ENCODE measurements at places on chromosomes 2 and 18.
A peak's percentile ranks its signal among the peaks of the same experiment; 100 is the strongest.

- no peak for DNase-seq
Observed at GRCh38 chr2:207126724-207127308, 38.9 kb downstream of the KLF7 start.

DNA sequence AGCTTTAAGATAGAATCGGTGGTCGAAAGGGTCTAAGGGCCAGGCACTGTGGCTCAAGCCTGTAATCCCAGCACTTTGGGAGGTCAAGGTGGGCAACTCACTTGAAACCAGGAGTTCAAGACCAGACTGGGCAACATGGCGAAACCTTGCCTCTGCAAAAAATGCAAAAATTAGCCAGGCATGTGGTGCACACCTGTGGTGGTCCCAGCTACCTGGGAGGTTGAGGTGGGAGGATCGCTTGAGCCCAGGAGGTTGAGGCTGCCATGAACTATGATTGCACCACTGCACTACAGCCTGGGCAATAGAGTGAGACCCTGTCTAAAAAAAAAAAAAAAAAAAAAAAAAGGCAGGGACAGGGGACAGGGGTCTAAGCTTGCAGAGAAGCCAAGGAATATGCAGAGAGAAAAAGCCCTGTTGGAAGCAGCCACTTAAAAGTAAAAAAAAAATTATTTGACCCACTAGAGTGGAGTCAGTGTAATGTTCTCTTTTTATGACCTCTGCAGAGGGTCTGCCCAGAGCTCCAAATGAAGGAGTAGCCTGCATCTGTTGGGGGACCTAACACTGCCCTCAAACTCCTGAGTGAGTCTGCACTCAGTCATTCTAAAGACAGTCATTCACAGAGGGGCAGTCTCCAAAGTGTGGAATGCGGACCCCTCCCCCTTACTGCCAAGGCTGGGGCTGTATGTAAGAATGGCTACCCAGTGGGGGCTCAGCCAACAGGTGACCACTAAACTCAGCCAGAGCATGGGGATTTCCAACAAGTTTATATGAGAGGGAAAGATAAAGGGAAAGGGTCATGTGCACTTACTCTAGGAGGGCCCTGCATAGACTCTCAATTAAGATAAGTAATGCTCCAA, 118.5 kb upstream of the CDCA7 start:
- DNase-seq, result no peak

- no peak for DNase-seq
Observed at GRCh38 chr18:78820161-78820834, 159.3 kb upstream of the SALL3 start.

- DNase-seq, result no peak
Observed at GRCh38 chr2:47271054-47272000, 116.2 kb upstream of the STPG4 start.

DNA sequence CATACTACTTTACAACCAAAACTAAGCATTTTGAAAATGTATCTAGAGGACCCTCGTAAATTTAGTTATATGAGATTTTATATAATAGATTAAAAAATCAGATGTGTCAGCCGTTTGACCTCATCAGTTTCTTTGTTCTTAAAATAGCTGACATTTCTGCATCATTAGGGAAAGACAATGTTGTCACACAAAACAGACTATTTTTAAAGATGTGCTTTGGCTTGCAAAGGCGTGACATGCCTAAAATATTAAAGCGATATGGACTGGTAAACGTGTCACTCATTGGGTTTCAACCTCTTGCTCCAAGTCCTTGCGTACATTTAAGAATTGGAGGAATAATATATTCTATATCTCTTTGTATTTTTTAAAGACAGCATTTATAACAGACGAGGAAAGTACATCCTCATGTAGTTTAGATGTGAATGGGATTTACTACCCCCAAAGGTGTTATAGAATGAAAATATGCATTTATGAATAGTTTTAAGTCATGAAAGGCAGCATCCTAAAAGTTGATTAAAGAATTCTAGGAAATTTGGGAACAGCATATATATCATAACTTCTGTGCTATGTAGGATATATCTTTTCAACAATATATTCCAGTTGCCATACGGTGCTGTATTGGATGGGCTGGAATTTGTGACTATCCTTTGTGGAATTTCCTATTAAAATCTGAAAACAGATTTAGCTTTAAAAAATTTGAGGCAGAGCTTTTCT, 3.8 kb downstream of the MYL12A start:
- DNase-seq, result no peak

DNA sequence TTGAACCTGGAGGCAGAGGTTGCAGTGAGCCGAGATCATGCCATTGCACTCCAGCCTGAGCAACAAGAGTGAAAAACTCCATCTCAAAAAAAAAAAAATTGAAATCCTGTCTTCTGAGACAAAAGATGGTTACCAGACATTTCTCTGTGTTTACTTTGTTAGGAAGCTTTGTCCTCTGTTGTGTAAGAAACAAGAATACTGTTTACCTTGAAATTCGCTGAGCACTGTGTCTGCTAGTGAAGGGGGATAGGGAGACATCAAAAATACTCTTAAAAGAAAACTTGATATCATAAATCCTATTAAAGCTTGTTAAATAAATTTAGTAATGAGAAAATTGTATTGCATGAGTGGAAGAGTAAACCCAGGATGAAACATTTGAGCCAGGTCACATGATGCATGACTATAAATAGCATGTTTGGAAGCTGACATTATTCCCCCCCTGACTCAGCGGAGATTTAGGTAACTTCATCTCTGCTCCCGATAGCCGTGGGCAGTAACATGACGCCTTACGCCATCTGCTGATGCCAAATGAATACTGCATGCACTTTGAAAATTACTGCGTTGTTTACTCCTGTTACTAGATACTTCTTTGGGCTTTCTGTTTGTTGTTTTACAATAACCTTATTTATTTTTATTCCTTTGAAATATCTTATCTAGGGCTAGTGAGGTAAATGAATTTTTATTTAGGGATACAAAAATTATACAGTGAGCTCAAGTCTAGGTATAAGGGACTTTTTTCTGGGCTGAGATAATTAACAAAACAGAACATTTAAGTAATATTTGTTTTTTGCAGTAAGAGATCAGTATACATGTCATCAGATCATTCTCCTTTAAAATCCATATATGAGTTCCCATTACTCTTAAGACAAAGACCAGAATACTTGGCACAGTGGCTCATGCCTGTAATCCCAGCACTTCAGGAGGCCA, 134.9 kb downstream of the MAP3K20 start:
- DNase-seq, result no peak

DNA sequence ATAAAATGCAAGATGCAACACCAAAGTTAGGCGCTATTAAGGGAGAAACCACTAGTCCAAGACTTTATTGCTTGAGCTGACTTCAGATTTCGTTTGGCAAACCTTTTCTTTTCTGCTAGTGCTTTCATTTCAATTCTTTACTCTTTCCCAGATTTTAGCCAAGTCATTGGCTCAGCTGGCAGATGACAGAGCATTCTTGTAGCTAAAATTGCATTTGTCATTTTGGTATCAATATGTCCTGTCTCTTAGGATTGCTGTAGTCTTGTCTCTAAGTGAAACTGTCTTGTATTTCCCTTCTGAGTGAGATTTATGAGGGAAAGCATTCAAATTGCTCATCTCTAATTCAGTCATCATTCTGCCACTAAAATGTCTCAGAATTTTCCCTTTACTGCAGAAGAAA, 335.1 kb downstream of the METTL4 start:
- DNase-seq, result no peak

- DNase-seq, result no peak
Observed at GRCh38 chr2:100244881-100245605, 77.3 kb downstream of the LONRF2 start.

DNA sequence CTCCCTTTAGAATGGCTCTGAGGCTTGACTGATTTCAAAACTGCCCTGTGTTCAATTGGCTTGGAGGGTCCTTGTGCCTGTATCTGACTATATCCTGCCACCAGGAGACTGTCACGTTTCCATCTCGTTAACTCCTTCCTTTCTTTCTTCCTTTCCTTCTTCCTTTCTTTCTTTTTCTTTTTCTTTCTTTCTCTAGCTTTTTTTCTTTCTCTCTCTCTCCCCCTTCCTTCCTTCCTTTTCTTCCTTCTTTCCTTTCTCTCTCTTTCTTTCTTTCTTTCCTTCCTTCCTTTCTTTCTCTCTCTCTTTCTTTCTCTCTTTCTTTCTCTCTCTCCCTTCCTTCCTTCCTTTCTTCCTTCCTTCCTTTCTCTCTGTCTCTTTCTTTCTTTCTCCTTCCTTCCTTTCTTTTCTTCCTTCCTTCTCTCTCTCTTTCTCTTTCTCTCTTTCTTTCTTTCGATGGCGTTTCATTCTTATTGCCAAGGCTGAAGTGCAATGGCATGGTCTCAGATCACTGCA, 38.1 kb upstream of the EML6 start:
- DNase-seq, result no peak

GRCh38 chr2:43854671-43855070, 15.9 kb downstream of the ABCG8 start:
- DNase-seq, result no peak

GRCh38 chr2:11867926-11868325, 121.5 kb downstream of the LPIN1 start:
- no peak for DNase-seq

GRCh38 chr2:127917916-127918315, 32.2 kb upstream of the AMMECR1L start:
- no peak for DNase-seq

GRCh38 chr2:204967199-204967960, 422.1 kb downstream of the PARD3B start:
- DNase-seq, result peak; percentile 3

- no peak for DNase-seq
Observed at GRCh38 chr2:25388491-25388890, 46.8 kb upstream of the DNMT3A start.

- peak; percentile 66 for DNase-seq
Observed at GRCh38 chr2:232611559-232612218, 21.7 kb upstream of the EFHD1 start.

DNA sequence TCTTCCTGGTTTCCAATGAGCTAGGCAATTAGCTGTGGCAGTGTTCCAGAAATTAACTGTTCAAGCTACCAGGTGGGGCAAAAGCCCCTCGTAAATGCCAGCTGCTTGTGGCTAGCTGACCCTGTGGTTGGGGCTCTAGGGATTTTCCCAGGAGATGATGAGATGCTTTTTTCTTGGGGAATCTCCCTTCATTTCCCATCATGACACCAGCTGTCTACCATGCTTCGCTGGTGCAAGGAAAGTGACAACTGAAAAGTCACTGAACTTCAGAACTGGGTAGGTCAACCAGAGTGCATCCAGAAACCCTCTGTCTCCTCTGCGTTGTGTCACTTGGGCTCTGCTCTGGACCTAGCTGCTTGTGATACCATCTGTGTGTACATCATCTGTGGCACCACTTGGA, 386.5 kb upstream of the DCC start:
- no peak for DNase-seq

DNA sequence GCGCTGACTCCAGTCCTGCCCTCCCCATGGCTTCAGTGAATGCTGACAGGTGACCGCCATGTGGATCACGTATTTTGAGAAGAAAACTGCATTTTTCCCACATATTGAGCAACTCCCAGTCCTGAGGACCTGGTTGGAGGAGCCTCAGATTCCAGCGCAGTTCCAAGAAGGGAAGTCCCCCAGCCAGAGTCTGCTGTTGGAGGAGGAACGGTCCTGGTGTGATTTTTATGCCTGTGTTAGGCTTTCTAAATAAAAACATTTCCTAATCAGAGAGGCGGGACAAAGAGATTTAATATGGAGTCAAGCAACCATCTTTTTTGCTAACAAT, 32.3 kb upstream of the COL6A3 start:
- no peak for DNase-seq

DNA sequence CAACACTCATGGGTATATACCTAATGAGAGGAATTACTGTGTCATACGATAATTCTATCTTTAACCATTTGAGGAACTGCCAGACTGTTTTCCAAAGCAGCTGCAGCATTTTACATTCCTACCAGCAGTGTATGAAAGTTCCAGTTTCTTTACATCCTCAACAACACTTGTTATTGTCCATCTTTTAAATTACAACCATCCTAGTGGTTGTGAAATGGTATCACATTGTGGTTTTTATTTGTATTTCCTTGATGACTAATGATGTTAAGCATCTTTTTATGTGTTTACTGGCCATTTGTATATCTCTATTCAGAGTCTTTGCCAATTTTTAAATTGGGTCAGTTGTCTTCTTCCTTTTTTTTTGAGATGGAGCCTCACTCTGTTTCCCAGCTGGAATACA, 4.0 kb upstream of the CKAP2L start:
- DNase-seq, result no peak

DNA sequence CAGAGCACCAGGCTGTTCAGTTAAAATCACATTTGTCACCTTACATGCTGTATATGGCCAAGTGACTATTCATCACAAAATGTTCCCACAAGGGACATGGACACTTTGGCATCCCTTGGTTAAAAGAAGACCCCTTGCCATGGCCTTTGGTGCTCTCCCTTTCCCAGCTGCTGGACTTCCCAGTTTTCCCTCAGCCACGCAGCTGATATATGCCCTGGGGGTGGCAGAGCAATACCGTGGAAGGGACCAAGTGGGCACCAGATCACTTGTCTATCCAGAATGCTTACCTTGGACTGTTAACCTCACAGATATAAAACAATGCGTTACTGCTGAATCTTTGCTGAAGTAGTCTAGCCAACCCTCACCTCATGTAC, 35.3 kb downstream of the PAIP2B start:
- DNase-seq, result no peak

DNA sequence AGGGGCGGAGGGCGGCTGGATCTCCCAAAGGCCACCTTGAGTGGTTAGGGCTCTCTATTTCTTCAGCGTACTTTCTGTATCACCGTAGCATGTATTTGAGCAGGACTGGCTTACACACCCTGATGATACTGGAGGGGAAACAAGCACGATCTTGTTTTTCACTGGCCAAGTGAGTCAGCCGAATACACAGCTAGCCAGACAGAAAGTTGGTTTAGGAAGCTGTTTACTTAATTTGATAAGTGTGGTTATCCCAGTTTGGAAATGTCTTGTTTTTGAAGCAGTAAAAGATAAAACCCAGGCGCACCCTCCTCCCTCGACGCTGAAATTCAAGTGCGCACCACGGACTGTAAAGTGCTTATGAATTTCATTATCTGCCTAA, 582 bp downstream of the RIOK3 start:
- DNase-seq, result no peak

DNA sequence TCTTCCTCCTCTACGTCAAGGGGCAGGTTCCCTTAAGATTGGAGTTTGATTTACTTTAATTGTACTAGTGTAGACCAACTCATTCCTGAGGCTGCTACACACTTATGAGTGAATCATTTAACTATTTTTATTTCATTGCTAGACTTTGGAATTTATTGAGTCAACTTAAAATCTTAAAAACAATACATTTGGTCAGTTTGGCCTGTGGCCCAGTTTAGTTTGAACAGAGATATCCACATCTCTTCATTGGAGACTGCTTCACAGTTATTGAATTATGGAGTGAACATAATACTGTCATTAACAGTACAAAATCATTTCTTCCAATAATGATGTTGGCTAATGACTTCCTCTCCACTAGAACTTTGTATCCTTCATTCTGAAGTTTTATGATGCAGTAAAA, 34.5 kb upstream of the STPG4 start:
- no peak for DNase-seq

DNA sequence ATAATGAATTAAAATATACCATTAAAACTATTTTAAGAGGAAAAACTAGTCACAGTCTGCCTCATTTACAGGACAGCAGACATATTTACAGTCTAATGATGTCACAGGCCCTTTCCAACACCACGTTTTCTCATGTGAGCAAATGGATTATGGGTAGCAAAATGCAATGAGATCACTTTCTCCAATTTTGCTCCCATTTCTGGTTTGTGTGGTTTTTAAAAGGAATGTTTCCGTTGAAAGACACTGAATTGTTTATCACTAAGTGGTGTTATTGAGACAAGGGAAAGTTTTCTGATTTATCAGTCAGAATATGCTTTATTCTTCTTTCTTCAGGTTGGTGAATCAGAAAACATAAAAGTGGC, 11.4 kb upstream of the NR4A2 start:
- no peak for DNase-seq

All from effector CD8-positive, alpha-beta T cell (primary cell).